T-helper 17 cell (primary cell): ENCODE measurements at places on chromosomes 3 and 15. TPM values are rescaled to one million over a fixed set of nuclear protein-coding genes. Genes with fewer than 3 reads are reported as not detected.

Gene TRAT1
- 100 TPM for total RNA-seq

Gene HDC
- 3.5 TPM for total RNA-seq

Gene PLAAT1
- total RNA-seq: 3.8 TPM

Gene TEX264
- 35.5 TPM for total RNA-seq

Gene SHC4
- 0.12 TPM for total RNA-seq

Gene KPNA4
- total RNA-seq: 61.9 TPM

DNA sequence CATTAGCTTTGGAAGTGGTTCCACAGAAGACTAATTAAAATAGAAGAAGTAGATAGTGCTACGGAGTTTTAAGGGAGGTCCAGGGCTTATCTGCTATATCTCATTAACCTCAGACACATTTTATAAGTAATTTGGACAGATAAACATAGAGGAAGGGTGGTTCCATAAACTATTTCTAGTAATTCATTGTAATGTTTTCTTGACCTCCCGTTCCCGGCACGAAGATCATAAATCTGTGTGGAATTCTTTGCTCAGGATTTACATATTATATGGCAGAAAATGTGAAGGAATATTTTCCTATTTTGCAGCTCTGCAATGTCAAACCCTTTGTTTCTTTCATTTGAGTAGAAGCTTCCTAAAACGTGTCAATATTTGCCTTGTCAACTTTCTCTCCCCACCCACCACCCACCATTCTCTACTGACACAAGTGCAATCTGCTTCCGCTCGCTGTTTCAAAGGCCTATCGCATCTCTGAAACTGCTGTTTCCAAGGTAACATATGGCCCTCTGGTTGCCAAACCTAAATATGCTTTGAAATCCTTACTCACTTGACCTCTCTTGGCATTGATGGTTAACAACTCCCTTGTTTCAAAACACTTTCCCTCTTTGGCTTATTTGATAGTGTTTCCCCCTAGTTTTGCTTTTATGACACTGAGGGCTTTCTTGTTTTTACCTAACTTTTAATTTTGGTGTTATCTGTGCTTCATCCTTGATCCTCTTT, 21.4 kb upstream of the PLSCR5 start:
- no peak for DNase-seq

GRCh38 chr3:186099178-186099577, 9.7 kb downstream of the ETV5 start:
- no peak for DNase-seq

GRCh38 chr3:186180891-186181481, 72.1 kb upstream of the ETV5 start:
- DNase-seq: no peak

DNA sequence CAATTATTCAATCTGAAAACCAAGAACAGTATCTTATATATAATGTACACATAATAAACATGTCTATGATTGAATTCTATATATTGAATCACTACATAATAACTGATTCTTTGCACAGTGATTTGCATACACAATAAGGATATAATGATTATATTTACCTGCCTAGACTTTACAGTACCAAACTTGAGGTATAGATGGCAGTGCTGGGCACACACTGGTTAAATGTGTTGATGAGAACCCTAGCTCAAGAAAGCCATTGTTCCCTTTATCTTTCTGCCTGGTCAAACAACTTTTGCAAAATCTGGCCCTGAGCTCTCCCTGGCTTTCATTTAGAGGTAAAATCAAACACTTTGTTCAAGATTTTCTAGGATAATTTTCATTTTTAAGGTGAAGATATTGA, 697.7 kb downstream of the TUSC7 start:
- DNase-seq: no peak

DNA sequence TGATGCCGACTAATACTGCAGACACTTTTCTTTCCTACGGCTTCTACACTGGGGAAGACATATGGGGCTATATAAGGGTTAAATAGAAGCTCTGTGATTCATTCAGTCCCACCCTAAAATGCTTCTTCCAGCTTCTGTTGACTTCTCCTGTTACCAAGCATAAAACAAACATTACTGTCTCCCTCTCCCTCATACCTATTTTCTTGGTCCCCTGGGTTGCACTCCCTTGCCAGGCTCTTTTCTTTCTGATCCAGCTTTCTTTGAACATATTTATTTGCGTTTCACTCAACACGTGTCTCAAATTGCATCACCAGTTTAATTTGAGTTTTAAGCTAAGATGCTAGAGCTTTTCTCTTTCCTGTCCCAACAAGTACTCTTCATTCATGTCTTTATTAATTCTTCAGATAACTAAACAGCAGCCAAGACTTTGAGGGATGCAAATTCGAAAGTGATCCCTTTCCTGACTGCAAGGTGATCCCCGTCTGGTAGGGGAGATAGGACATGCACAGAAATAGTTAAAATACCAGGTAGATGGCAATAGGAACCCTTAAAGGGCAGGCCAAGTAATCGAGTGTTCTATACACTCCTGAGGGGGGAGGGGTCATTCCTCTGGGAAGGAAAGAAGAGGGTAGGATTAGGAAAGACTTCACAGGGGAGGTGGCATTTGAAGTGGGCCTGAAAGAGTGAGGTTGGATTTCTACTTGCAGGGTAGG, 198.6 kb upstream of the BCL6 start:
- DNase-seq: no peak

DNA sequence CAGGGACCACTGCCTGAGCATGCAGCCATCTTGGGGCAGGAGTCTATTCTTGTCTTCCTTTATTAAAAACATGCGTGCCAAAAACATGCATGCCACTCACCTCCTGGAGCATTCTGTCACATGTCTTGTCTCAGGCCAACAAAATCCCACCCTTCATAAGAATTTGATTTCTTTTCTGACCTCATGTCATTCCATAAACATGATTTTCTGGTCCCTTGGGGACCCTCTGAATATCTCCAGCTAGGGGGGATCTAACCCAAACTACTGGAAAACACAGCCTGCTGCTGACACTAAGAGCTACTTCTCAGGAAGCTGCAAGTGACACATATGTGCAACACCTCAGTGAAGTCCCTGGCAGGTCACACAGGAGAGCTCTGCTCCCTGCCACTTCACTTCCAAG, 26.8 kb upstream of the NOX5 start:
- DNase-seq: no peak

DNA sequence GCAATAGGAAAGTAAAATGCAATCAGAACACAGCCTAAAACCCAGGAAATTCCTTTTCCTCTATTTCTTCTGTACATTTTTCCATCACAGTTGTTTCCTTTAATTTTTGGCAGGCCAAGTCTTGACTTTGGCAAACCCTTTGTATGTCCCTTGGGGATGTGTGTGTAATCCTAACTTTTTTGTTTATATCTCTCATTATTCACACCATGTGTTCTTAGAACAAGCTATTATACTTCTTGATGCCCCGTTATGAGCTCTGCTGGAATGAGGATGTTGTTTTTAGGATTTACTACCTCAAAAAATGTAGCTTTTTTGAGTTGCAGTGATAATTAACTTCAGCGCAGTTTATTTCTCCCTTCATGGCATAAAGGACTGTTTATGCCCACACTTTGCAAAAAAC, 123.4 kb downstream of the ABI3BP start:
- no peak for DNase-seq

DNA sequence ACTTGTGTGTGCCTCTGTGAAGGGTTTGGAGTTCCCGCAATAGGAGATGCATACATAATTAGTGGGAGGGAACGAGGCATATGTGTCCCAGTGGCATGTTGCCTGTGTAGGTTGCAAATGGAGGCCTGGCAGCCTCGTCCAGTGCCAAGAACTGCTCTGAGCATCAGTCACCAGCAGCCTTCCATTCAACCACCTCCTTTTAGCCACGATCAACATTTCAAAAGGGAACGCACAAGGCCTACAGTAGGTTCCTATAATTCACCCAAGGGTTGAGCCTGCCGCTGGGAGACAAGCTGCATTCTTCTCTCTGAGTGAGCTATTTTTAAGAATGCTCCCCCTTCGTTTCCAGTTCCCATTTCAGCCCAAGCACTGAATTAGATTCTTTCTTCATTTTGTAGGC, 78.8 kb upstream of the CTNNB1 start:
- DNase-seq: no peak

- no peak for DNase-seq
Measured at GRCh38 chr15:75943713-75944215, 40.1 kb downstream of the FBXO22 start.

DNA sequence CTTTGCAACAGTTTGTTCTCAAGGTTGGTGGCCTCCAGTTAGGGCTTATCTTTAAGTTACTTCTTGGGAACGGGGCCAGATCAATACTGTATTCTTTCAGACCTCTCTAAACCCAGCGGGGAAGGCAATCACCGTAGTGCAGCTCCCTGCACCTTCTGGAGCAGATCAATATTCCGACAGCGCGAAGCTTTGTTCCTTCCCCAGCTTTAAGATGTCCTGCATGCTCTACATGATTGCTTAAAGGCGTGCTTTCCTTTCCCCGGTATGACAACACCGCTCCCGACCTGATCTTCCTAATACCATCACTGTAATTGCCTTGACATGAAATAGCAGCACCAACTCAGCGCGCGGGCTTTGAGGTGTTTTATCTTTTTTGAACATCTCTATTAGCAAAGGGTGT, 755.2 kb downstream of the NR2F2 start:
- no peak for DNase-seq

DNA sequence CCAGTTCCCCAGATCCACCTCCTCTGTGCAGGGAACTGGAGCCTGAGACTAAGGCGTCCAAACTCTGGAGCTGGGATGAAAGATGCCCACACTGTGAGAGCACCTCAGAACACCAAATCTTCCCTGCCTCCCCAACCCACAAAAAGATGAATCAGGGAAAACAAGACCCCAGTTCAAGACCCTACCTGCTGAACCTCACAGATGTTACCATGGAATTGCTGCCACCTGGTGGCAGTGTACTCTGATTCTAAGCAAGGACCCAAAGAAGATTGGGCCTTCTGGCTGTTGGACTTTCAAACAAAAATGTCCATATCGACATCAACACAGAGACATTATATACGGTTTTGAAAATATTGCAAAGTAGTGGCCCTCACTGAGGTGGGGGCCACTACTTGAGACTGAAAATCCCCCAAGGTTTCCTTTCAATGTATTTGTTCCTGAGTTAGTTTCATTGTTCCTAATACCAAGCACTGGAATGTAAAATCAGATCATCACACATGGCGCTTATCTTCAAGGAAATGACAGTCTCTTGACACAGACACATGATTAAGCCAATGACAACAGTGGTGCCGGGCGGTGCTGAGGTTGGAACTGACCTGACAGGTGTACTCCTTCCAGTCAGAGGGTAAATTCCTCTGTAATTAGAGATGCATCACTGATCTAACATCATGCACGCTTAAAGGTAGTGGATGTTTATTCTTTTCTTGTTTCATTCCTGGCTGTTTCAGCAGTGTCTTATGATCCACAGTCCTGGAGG, 67.6 kb downstream of the SLC6A11 start:
- no peak for DNase-seq

DNA sequence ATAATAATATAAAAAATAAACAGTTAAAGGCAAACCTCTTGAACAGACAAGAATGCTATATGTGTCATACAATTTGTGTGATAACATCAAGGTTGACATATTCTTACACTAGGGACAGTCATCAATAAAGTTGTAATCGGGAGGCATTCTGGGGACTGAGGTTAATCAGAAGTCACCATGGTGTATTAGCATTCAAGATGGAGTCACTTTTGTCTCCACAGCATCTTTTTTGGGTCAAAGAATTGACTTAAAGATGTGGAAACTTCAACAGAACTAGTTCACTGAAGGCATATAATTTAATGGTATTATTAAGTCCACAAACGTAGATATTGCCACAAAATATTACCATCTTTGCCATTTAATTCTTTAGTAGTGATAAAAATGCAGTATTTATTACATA, 625.6 kb upstream of the NAALADL2 start:
- no peak for DNase-seq

DNA sequence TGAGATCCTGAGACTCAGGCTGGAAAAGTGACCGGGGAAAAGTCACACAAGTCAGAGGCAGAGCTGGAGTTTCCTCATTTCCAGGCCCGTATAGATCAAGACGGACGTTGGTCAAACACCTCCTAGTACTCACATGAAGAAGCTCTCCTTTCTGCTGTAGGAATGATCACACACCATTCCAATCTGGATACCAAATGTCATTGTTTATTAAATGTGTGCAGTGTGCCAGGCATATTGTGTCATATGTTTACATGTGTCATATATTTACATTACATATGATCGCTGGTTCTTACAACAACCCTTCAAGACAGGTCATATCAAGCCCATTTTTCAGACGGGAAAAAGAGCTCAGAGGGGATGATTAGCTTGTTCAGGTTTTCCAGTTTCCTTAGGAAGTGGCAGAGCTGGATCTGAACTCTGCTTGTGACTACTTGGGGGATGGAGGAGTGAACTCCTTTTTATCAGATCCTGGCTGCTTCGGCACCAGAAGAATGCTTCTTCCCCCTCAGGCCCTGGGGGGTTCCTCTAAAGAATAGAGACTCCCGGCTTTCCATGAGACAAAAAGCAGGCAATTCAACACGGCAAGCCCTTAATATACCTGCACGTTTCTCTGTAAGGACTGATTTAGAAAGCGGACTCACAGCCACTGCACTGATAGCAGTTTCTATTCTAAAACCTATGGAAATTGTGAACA, 41.9 kb downstream of the FAM43A start:
- DNase-seq: no peak

GRCh38 chr3:134976948-134977347, 181.9 kb downstream of the EPHB1 start:
- DNase-seq: no peak

DNA sequence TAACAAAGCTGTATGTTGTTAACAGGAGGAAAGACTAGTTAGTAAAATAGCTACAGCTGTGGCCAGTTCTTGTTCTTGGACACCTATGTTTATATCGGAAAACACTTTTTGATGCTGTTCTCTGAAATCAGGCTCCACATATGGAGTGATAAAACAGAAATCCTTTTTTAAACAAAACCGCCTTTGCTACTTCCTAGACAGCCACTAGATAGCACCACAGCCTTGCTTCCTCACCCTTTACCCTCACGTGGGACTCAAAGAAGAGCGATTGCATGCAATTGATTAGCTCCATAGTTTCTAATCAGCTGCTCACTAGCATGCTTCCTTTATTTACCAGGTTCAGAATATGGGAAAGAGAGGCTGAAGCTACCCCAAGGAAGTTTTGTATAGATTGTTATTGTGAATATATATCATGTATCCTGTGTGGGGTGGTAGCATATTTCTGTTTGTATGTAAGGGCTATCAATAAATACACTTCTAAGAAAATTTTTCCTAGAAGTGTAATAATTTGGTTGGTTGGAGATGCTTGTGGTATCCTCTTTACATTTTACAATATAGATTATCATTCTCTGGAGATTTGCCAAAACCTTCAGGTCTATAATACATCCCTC, 4.3 kb upstream of the MTFMT start:
- no peak for DNase-seq

DNA sequence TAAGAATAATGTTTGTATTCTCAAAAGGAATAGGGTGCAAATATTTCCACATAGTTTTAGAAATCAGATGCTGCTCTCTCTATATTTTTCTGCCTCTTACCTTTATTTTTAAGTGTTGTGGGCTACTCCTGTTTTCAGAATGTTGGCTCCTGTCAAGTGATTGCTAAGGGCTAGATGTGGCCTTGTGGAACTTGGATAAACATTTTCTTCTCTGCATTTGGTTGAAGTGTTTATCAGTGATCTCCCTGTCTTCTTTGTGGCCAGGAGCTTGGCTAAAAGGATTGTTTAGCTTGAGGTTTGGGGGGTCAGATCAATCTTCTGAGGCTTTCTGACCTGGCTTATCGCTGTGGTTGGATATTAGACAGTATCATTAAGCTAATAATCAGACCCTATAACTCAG, 112.6 kb downstream of the TCF12 start:
- no peak for DNase-seq

- no peak for DNase-seq
Measured at GRCh38 chr3:194861375-194861774, 175.7 kb downstream of the FAM43A start.

- DNase-seq: no peak
Measured at GRCh38 chr15:89781055-89781454, 4.9 kb downstream of the MESP2 start.

GRCh38 chr3:157916672-157917071, 189.5 kb downstream of the SHOX2 start:
- DNase-seq: no peak
